NCI-H774 (cell line): ENCODE measurements at places on chromosomes 11 and 22.
A peak's percentile ranks its signal among the peaks of the same experiment; 100 is the strongest.

GRCh38 chr11:2143477-2143798 is 4.2 kb upstream of the IGF2 start:
- no peak for DNase-seq

GRCh38 chr11:39374963-39375698 is 2084.3 kb downstream of the LRRC4C start:
- peak; percentile 0 for DNase-seq

DNA sequence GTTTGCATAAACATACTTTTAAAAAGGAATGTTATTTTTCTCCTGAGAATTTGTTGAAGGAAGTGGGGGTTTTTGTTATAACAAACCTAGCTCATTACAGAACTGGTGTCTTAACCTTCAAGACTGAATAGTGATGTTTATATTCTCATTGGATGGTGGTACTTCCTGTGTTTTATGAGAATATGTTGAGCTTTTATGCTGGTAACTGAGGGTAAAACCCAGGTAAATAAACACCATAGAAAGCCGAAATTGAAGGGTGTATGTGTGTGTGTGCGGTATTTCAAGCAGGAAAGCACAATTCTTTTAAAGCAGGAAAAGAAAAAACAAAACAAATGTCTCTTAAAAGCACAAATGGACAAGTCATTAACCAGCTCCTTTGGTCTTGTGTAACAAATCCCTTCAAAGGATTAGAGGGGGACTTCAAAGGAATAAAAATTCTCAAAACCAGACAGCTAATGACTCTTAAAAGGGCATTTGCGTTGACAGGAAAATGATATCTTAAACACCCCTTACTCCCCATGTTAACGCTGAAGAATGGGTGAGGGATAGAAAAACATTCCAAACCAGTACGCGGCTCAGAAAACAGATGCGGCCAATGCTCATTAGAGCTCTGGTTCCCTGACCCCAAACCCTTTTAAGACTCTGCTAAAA is 23.8 kb downstream of the LMO2 start:
- DNase-seq, result no peak

DNA sequence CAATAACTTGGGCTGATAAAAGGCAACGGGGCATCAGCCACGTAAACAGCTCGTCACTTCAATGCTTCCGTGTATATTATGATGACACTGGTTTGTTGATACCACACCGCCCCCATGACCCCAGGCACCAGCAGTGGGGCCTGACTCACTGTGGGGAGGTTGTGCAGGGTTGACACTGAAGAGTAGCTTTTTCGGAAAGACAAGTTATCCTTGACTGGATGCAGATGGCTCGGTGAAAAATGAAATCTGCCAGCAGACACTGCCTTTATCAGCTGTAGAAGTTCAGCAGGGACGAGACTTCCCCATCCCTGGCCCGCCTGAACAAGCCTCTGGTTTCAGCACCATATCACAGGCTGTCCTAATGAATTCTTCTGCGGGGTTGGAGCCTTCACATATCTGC is 55.6 kb downstream of the WT1 start:
- no peak for DNase-seq

DNA sequence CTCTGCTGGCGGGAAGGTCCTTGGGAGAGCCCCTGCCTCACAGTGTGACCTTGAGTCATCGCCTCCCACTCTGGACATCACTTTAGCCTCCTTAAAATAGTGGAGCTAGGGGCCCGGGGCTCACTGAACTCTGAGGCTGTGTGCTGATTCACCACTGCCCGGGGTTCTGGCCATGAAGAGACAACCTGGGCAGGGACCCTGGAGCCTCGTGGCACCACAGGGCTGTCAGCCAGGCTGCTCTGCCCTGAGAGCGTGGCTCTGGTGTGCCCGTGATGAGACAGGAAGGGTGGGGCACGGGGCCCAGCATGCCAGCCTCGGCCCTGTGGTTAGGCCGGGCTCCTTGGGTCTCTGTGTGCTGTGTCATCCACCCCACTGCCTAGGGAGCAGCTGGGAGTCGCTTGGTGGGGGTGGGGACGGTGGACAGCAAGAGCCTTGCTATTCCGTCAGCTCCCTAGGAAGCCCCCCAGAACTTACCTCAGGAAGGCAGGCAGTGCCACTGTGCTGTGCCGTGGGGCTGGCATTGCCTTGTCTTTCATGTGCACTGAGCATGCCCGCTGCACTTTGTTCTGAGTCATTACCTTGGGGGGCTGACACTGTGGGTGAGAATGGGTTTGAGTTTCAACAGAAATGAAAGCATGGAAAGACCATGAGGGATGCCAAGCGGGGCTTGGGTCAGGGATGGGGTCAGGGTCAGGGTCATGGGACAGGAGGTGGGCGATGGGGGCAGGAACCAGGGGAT is 31.7 kb downstream of the TPCN2 start:
- no peak for DNase-seq

- no peak for DNase-seq
Observed at GRCh38 chr11:17347676-17348075, 3.9 kb upstream of the NCR3LG1 start.

DNA sequence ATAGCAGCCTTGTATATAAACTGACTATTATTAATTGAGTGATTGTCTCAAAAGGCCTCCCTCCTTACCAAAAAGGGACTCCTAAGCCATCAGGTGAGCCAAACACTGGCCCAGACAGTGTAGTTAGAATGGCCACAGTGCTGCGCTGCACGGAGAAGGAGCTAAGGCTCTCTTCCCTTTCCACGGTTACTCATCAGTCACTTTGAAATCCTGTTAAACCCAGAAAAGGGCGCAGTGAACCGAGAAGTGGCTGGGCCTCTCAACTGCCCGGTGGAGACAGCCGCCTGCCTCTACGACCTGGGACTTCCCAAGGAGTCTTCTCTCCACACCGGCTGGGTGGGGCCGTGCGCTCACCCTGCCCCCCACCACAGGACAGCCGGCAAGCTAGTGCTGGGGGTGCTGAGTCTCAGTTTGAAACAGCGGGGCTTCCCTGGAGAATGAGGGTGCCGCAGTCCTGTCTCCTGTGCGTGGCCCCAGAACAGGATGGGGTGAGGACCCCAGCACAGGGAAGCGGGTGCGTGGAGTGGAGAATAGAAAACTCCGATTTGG is 1.3 kb downstream of the MYH9 start:
- DNase-seq, result no peak

DNA sequence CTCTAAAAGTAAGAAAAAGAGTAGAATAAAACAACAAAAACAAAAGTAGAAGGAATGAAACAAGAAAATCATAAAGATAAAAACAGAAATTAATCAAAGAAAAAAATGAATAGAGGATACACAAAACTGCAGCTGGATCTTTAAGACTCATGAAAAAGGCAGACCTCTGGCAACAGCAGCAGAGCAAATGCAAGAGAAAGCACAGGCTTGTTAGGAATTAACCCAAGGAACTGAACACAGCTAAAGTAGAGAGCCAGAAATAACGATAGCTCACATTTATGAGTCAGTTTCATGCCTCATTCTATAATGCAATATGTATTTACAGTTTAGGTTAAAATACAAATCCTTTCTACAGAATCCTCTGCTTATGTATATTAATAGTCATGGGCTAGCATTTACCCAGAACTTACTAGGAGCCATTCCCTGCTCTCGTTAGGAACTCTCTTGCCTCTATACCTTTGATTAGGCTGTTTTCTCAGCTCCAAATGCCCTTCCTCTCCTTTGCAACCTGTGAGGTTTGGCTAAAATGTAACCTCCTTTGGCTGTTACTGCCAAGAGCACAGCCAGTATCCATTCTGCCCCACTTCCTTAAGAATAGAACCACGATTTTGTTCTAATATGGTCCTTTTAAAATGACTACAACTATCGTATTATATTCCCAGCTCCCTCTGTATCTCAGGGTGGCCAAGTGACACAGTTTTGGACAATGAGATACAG is 38.3 kb upstream of the NFAM1 start:
- DNase-seq, result no peak

DNA sequence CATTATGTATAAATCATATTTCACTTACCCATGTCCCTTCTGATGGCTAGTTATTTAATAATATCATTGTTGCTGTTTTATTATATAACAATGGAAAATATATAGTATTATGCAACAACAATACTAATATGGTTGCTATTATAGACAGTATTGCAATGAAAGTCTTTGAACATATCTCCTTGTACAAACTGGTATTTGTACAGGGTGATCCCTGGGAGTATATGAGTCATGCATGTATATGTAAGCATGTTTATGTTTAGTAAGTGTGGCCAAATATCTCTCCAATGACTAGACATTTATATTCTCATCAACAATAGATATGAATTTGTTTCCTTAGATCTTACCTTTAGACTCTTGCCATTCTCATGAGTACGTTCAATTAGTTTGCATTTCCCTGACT is 55.9 kb downstream of the KCNC1 start:
- DNase-seq, result no peak

DNA sequence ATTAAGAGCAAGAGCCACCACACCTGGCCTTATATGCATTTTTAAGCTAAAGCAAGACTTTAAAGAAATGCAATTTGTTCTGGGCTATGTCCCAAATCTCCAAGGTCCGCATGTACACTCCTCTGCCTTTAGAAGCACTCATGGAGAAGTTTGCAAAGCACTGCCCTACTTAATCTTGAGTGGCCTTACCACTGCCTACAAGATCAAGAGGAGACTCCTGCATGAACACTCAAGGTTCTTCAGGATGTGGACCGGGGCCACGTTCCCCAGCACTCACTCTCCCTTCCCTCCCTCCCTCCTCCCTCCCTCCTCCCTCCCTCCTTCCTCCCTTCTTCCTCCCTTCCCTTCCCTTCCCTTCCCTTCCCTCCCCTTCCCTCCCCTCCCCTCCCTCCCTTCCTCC is 63.2 kb upstream of the HSPA8 start:
- DNase-seq, result no peak

- DNase-seq, result no peak
Observed at GRCh38 chr11:22733475-22734248, 67.3 kb downstream of the GAS2 start.

- DNase-seq, result no peak
Observed at GRCh38 chr22:19757985-19758895, 2.3 kb upstream of the TBX1 start.

- no peak for DNase-seq
Observed at GRCh38 chr22:30240541-30241417, 5.8 kb downstream of the LIF start.

DNA sequence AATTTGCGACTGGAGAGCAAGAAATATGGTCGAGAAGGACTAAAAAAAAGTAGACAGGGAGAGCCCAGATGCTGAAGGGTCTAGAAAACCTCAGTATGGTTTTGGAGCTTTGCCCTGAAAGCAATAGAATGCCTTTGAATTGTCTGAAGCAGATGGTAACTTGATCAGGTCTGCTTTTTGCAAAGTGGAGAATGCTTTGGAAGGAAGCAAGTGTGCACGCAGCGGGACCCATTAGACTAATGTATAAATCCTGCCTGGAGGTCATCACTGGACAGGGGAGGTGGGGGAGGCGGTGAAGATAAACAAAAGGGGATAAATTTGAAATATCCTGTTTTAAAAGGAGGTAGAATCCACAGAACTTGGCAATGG is 757 bp upstream of the HINFP start:
- no peak for DNase-seq

DNA sequence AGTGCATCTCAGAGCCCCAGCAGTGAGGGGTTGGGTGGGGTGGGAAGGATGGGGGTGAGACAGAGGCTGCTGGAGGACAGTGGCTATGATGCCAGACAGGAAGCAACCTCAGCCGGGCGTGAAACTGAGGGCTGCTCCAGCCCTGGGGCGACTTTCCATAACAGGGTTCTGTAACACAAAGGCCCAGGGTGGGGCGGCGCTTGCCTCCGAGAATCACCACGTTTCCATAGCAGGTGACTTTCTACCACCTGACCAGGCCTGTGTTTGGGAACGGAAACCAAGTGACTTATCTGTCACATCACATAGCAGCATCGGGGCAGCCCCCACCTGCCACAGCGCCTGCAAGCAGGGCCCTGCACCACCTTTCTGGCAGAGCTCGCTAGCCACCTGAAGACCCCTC is 85.8 kb downstream of the TRMU start:
- no peak for DNase-seq

- DNase-seq, result no peak
Observed at GRCh38 chr11:133919330-133920108, 37.2 kb downstream of the IGSF9B start.

- DNase-seq, result no peak
Observed at GRCh38 chr11:31656051-31656450, 146.5 kb downstream of the ELP4 start.

GRCh38 chr11:105070306-105070705 is 25.2 kb upstream of the CARD16 start:
- DNase-seq, result no peak

GRCh38 chr11:71451596-71452198 is 1.3 kb upstream of the NADSYN1 start:
- peak; percentile 50 for DNase-seq

DNA sequence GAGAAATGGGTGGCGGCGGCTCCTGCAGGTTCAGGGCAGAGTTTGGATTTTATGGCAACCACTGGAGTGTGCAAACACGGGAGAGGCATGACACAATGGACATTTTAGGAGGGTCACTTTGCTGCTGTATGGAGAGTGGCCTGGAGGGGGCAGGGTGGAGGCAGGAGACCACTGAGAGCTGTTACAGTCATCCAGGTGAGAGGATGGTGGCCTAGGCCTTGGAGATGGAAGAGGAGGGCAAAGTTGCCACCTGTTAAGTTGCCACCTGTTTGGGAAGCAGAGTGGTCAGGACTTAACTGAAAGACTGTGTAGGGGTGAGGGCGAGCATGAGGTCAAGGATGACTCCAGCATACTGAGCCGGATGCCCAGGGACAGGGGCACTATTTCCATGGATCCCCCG is 2.3 kb upstream of the RAD9A start:
- no peak for DNase-seq

GRCh38 chr22:42889304-42889703 is 32.2 kb upstream of the ARFGAP3 start:
- DNase-seq, result no peak

- DNase-seq, result no peak
Observed at GRCh38 chr22:23837911-23838680, 710 bp downstream of the DERL3 start.

DNA sequence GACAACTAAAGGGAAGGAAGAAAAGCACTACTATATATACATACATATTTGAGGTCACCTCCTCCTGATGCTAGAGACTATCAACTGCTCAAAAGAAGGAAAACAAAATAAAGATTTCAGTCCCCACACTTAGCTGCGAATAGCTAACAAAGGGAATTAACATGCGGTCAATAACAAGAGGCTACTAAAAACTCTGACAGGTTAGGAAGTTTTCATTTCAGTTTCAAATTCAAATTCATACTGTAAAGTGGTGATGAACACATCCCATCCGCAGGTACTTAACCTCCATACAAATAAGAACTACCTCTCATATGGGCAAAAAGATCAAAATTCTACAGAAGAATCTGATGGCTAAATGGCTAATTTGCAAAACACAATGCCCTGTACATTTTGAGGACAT is 2.6 kb downstream of the NAP1L4 start:
- no peak for DNase-seq

- DNase-seq, result peak; percentile 80
Observed at GRCh38 chr11:111730871-111731591, 35.2 kb downstream of the PPP2R1B start.
